ENCODE measurements at places on chromosomes 2 and 18.

GRCh38 chr18:23714576-23714975, 25.3 kb downstream of the LAMA3 start:
- DNase-seq: no peak

- no peak for DNase-seq
Measured at GRCh38 chr2:181844551-181845290, 46.8 kb upstream of the ITPRID2 start.

GRCh38 chr2:9739531-9739964, 103.7 kb upstream of the TAF1B start:
- peak; percentile 82 for DNase-seq

DNA sequence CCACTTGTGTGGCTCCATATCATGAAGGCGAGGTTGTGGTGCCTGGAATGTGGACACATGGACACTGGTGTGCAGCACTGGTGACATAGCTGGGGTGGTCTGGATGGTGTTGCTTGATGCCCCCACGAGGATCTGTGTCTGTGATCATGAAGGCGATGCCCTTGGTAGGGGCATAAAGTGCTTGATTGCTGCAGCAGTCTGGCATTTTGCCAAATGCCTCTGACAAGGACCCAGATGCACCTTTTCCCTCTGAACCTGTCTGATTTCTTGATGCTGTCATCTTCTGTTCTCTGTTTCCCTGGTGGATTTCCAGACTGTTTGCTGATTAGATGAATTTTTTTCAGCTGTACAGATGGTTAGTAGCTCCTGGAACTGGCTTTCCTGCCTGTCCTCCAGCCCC, 752.0 kb upstream of the HS6ST1 start:
- no peak for DNase-seq

DNA sequence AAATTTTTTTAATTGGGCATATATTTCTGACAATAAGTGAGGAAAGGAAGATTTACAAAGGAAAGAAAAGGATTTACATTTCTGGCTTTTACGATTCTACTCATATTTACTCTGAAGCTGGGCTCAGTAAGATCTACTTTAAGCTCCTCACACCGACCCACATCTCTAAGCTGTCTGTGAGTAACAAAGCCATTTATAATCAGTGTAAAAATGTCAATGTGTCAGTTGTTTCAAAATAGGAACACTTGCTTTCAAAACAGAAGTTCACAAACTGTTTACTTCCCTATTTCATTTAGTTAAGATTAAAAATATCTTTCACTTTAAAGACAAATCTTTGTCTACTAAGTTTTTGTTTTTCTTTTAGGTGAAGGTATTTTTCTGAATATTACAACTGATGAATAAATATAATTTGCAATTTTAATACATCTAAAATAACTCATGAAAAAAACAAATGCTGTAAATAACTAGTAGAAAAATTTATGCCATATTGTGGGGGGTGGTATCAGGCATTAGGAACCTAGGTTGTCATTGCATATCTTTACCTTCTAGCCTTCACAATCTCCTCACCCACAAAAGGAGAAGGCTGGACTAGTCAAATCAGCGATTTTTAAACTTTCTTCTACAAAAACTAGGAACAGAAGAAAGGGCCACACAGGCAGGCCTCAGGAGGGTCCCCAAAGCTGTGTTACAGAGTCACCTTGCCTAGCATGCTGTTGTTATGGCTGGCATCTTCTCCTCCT, 64.5 kb downstream of the TMEM131 start:
- DNase-seq: no peak

DNA sequence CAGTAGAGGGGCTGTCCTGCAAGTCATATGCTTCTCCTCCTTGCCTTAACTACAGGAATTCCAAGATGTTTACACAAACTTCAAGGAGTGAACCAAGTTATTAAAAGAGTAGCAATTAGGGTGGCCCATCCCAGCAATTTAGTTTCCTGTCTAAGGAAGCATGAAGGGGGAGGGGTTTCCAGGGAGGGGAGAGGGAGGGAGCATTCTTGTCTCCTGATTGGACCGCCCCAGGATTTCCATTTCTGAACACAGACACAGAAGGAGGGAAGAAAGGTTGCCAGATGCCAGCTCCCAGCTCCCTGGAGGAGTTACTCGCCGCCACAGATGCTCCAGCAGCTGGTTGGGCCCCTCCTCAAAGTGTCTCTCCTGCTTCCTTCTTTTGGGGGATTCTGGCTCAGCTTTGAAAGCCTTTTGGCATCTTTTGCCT, 107.6 kb downstream of the TRIB2 start:
- no peak for DNase-seq
